CD8-positive, alpha-beta memory T cell (primary cell): ENCODE measurements at places on chromosomes 2 and 18.
A peak's percentile ranks its signal among the peaks of the same experiment; 100 is the strongest.

DNA sequence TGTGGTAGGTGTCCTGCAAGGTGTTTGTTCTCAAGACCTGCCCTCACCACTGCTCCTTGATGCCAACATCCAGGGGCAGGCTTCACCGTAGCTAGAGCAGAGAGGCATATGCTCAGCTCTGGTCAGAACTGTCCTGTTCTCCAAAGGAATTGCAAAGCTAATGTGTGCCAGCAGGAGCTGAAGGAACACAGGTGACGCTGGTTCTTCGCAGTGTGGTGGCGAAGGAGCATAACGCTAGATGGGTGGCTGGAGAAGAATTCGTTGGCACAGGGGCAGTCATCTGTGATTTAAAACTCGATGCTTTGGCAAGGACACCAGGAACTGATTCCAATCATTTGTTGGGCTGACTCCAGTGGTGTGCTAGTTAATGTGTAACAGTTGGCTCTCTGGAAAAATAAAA is 11.4 kb upstream of the PER2 start:
- no peak for DNase-seq
- H3K4me3 ChIP-seq: no peak overlapping the region
- no peak overlapping the region for H3K27ac ChIP-seq

DNA sequence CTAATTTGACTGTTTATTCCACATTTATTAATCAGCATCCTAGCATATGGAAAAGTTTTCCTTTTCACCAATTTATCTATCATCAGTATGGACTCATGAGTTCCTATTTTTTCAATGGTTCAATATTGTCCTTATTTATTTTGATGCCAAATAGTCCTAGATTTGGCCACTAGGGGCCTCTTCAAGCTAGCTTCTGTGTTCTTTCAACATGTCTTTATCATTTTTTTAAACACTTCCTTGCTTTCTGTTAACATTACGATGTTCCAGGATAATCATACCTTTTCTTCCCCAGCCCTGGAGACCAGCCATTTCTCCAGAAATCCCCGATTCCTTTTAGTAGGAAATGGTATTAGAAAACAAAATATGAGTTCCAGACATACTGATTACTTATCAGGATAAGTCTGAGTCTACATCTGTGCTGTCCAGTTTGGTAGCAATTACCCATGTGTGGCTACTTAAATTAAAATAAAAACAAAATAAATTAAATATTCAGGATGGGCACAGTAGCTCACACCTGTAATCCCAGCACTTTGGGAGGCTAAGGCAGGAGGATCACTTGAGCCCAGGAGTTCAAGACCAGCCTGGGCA is 70.6 kb downstream of the RPE start:
- no peaks in the 10 kb centered on the region for H3K36me3 ChIP-seq
- no peaks in the 10 kb centered on the region for H3K27me3 ChIP-seq
- no peaks in the 10 kb centered on the region for H3K4me1 ChIP-seq
- no peak overlapping the region for H3K27ac ChIP-seq

- H3K4me3 ChIP-seq: no peak overlapping the region
- H3K27me3 ChIP-seq: no peaks in the 10 kb centered on the region
- no peak for DNase-seq
- H3K36me3 ChIP-seq: no peaks in the 10 kb centered on the region
- H3K27ac ChIP-seq: no peak overlapping the region
- H3K4me1 ChIP-seq: no peaks in the 10 kb centered on the region
Observed at GRCh38 chr2:146990311-146991054, 854.3 kb upstream of the ACVR2A start.

DNA sequence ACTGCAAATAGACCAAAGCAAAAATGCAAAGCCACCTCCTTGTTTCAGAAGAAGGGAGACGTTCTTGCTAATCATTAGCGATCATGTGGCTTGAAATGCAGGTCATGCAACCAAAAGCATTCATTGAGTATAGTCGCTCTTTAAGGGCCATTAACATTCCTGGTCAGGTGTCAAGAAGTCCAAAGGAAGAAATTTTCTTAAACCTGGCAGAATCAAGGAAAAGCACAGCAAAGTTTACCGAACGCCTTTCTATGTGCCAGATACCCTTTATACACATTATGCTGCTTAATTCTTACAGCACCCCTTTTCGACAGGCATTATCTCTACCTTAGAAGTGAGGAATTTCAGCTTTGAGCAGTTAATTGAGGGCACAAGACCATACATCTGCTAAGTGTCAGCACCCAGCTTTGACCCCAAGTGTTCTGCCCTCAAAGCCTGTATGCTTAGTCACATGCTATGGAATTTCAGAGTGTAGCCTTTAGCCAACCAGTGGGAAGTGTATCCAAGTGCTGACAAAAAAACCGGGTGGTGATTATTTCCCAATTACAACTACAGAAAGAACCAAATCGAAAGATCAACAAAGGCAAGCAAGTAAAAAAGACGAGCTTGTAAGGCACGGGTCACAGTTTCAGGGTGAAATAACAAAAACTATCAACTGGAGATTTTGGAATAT is 70.8 kb downstream of the EPHA4 start:
- H3K27me3 ChIP-seq: no peaks in the 10 kb centered on the region
- no peaks in the 10 kb centered on the region for H3K36me3 ChIP-seq
- H3K4me3 ChIP-seq: no peak overlapping the region
- no peak overlapping the region for H3K27ac ChIP-seq

DNA sequence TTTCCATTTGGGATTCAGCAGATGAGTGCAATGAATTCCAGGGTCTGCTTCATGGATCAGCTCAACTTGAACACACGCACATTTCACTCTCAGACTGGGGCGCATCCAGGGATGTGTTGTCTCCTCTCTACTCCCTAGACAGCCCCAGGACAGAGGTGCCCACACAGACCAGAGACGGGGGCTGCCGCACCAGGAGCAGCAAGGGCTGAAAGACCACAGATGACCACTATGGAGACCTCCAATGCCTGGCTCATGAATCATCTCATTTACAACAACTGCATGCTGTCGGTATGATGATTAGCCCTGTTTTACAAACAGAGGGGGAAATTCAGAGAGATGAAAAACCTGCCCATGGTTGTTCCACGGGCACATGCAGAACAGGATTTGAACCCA is 63.1 kb downstream of the CYP26B1 start:
- no peak for DNase-seq
- no peaks in the 10 kb centered on the region for H3K4me1 ChIP-seq
- H3K4me3 ChIP-seq: no peak overlapping the region

- DNase-seq: no peak
- H3K4me1 ChIP-seq: no peaks in the 10 kb centered on the region
- no peaks in the 10 kb centered on the region for H3K27me3 ChIP-seq
- no peak overlapping the region for H3K27ac ChIP-seq
Observed at GRCh38 chr2:78734221-78734620, 291.3 kb upstream of the REG3G start.

- H3K4me1 ChIP-seq: no peaks in the 10 kb centered on the region
- H3K27ac ChIP-seq: no peak overlapping the region
- DNase-seq: no peak
- no peaks in the 10 kb centered on the region for H3K27me3 ChIP-seq
- no peaks in the 10 kb centered on the region for H3K36me3 ChIP-seq
- H3K4me3 ChIP-seq: no peak overlapping the region
Observed at GRCh38 chr2:31335921-31336585, 78.5 kb downstream of the XDH start.

GRCh38 chr2:31729442-31730092 is 148.8 kb upstream of the SRD5A2 start:
- H3K27ac ChIP-seq: no peak overlapping the region
- no peaks in the 10 kb centered on the region for H3K36me3 ChIP-seq
- no peaks in the 10 kb centered on the region for H3K27me3 ChIP-seq
- H3K4me1 ChIP-seq: no peaks in the 10 kb centered on the region
- DNase-seq: no peak
- H3K4me3 ChIP-seq: no peak overlapping the region

GRCh38 chr2:10457846-10458598 is 9.9 kb upstream of the ODC1 start:
- no peak overlapping the region for H3K27ac ChIP-seq
- DNase-seq: no peak
- no peaks in the 10 kb centered on the region for H3K4me1 ChIP-seq
- no peaks in the 10 kb centered on the region for H3K36me3 ChIP-seq
- no peak overlapping the region for H3K4me3 ChIP-seq

- no peaks in the 10 kb centered on the region for H3K36me3 ChIP-seq
- no peaks in the 10 kb centered on the region for H3K27me3 ChIP-seq
- peaks cover 31% of the 10 kb centered on the region for H3K4me1 ChIP-seq
- no peak for DNase-seq
- no peak overlapping the region for H3K4me3 ChIP-seq
Observed at GRCh38 chr18:63132819-63133200, 186.8 kb downstream of the BCL2 start.

GRCh38 chr18:9971313-9971920 is 57.6 kb downstream of the VAPA start:
- peak; percentile 47 for DNase-seq
- no peaks in the 10 kb centered on the region for H3K36me3 ChIP-seq
- H3K4me3 ChIP-seq: no peak overlapping the region
- no peak overlapping the region for H3K27ac ChIP-seq

GRCh38 chr2:174158003-174158402 is 90.3 kb downstream of the OLA1 start:
- no peak overlapping the region for H3K4me3 ChIP-seq
- H3K27ac ChIP-seq: no peak overlapping the region
- no peaks in the 10 kb centered on the region for H3K36me3 ChIP-seq
- H3K27me3 ChIP-seq: no peaks in the 10 kb centered on the region
- H3K4me1 ChIP-seq: no peaks in the 10 kb centered on the region
- DNase-seq: peak; percentile 3

- no peak overlapping the region for H3K4me3 ChIP-seq
- no peaks in the 10 kb centered on the region for H3K4me1 ChIP-seq
- no peaks in the 10 kb centered on the region for H3K27me3 ChIP-seq
- H3K36me3 ChIP-seq: no peaks in the 10 kb centered on the region
- no peak overlapping the region for H3K27ac ChIP-seq
- DNase-seq: no peak
Observed at GRCh38 chr2:19580830-19581229, 222.4 kb upstream of the OSR1 start.

DNA sequence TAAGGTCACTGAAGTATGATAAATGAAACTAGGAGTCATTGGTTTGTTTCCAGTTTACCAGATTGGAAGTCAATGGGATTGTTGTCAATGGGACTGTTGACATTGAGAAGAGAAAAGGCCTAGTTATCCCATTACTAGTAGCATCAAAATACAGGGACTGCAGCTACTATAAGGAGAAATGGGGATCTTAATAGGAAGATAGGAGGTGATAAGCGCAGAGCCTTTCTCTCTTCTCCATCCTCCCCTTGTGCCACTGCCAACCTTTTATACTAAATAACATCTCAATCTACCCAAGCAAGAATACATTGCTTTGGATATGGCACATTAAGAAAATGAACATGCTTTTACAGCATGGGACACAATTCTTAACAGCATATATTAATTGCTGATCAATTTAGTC is 10.5 kb upstream of the BBS5 start:
- no peak overlapping the region for H3K4me3 ChIP-seq
- no peaks in the 10 kb centered on the region for H3K4me1 ChIP-seq
- H3K27me3 ChIP-seq: no peaks in the 10 kb centered on the region
- DNase-seq: no peak
- H3K36me3 ChIP-seq: no peaks in the 10 kb centered on the region

- H3K4me3 ChIP-seq: no peak overlapping the region
- H3K27ac ChIP-seq: no peak overlapping the region
- DNase-seq: no peak
- H3K36me3 ChIP-seq: no peaks in the 10 kb centered on the region
- H3K4me1 ChIP-seq: no peaks in the 10 kb centered on the region
- H3K27me3 ChIP-seq: peaks cover 6% of the 10 kb centered on the region
Observed at GRCh38 chr2:219626540-219626939, 890 bp upstream of the SLC4A3 start.

DNA sequence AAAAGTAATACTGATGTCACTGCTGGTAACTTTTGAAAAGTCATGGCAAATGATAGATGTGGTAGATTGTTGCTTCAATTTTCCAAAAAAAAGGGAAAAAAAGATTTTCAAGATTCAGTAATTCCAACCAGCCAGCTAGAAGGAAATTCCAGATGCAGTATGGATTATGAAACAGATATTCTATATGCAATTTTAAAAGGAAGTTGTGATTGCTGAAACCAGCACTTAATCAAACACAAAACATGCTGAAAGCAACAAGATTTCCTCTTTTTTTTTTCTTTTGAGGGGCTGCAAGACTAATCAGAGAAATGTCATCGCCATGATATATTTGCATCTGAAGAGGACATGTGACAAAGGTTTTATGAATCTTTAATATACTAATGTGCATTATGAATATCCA is 5.1 kb upstream of the HNMT start:
- H3K36me3 ChIP-seq: no peaks in the 10 kb centered on the region
- H3K4me3 ChIP-seq: no peak overlapping the region
- no peak for DNase-seq
- H3K27ac ChIP-seq: no peak overlapping the region
- no peaks in the 10 kb centered on the region for H3K4me1 ChIP-seq

DNA sequence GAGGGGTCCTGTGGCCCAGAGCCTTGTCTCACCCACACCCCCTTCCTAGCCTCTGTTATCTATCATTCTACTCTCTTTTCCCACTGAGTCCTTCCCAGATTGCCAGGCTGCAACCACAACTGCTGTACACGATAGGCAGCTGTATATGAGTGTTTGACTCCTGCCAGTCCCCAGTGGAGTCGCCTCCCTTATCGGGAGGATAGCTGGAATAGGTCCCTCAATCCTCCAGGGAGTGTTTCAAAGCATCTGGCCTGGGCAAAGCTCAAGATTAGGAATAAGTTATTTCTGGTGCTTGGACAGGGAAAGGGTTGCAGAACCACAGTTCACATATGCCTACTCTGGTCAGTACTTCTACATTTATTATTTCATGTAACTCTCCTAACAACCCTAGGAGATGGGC is 4.8 kb downstream of the MSGN1 start:
- H3K27ac ChIP-seq: no peak overlapping the region
- no peak for DNase-seq
- no peaks in the 10 kb centered on the region for H3K27me3 ChIP-seq
- H3K4me3 ChIP-seq: no peak overlapping the region
- no peaks in the 10 kb centered on the region for H3K4me1 ChIP-seq

DNA sequence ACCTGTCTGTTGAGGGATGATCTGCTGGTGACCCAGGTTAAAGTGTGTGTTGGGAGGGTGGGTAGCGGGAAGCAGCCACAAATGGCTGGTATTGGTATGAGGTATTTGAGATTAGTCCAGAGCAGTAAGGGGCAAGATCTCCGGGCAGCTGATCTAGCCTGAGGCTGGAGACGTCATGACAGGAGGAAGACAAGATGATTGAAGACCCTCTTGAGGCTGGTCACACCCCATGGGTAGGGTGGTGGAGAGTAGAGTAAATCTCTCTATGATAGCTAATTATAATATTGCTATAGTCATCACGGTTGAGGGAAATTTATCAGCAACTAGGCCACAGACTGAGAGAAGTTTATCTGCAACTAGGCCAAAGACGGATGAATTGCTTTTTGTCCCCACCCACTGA is 128.5 kb downstream of the CDCA7 start:
- no peak overlapping the region for H3K27ac ChIP-seq
- no peaks in the 10 kb centered on the region for H3K36me3 ChIP-seq
- H3K4me1 ChIP-seq: no peaks in the 10 kb centered on the region
- DNase-seq: no peak

- no peak overlapping the region for H3K4me3 ChIP-seq
- H3K36me3 ChIP-seq: peaks cover 22% of the 10 kb centered on the region
- DNase-seq: no peak
- no peaks in the 10 kb centered on the region for H3K4me1 ChIP-seq
- no peaks in the 10 kb centered on the region for H3K27me3 ChIP-seq
Observed at GRCh38 chr2:190961918-190962487, 52.0 kb downstream of the STAT1 start.
